Activated CD8-positive, alpha-beta memory T cell treated with anti-CD3 and anti-CD28 coated beads, Interleukin-2, amount 50 U/mL, for 4 hours (primary cell): ENCODE measurements at places on chromosomes 16 and 17.

- no peak for DNase-seq
Observed at GRCh38 chr16:57115514-57116182, 23.3 kb downstream of the CPNE2 start.

DNA sequence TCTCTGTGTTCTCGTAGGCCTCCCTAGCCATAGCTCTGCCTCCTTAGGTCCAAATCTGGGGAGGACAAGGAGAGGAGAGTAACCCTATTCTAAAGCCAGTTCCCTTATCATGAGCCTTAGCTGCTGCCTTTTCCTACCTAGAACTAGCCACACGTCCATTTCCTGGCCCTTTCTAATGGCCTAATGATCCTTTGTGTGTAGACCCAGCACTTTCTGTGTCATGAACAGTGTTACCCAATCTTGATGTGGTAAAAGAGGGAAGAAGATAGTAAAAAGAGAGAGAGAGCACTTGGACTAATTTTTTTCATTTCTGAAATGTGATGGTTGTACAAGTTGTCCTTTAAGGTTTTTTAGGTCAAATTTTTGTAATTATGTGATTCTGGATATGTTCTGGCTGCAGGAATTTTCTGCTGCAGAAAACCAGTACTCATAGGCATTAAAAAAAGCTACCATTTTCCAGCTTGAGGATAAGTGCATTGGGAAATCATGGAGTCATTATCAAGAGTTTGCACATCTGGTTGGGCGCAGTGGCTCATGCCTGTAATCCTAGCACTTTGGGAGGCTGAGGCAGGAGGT is 18.2 kb downstream of the CASC3 start:
- no peak for DNase-seq

DNA sequence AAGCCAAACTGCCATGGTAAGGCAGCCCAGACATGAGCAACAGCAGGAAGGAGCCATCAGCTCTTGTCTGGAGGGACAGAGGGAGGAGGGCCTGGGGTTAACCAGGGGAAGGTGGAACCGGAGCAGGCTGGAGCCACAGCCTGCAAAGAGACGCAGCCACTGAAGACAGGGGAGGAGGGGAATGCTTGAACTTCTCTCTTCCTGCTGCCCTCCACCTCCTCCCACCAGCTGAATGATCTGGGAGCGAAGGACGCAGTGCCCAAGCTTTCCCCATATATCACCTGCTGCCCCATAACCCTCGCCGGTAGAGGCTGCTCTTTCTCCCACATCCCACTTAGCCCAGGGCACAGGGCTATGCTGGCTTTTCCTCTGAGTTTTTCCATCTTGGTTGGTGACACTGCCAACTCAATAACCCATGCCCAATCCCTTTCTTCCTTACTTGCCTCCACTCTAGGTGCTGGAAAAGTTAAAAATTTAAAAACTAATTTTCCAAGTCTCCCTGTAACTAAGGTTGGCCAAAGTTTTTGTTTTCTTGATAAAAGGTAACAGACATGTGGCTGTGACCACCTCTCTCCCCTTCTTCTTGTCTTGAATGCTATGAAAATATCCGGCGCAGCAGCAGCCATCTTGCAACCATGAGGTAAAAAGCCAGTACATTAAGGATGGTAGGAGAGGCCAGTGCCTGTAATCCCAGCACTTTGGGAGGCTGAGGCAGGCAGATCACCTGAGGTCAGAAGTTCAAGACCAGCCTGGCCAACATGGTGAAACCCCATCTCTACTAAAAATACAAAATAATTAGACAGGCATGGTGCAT is 21.8 kb upstream of the CACNG4 start:
- no peak for DNase-seq

GRCh38 chr16:1053121-1053521 is 19.4 kb upstream of the SSTR5 start:
- no peak for DNase-seq

- DNase-seq, result no peak
Observed at GRCh38 chr17:50884439-50885311, 18.5 kb upstream of the TOB1 start.

DNA sequence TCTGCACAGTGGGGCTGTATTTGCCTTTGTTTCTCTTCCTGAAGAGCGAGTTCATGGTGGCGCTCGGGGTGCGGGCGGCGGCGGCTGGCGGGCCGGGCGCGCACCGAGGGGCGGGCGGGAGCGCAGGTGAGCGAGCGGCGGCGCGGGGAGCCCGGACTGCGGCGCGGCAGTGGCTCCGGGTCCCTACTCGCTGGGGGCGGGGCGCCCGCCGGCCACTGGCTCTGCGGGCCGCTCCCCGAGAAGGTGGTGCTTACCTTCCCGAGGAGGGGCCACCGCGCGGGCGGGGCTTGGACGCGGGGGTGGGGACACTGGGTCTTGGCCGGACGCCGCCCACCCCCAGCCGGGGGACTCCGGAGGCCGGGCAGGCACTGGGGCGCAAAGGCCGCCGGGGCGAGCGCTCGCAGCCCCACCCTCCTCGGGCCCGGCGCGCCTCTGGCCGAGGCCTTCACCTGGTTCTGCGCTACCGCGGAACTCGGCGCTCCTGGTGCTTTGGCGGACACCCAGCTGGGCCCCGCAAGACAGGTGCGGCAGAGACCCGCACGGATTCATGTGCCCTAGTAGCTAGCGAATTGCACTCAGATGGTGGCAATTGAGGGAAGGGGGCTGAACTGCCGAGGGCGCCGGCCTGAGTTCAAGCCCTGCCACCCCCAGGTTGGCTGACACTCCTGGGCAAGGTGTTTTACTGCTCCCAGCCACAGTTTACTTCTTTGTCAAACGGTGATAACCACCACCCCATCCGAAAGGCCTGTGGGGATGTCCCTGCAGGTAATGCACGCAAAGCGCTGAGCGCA is at the start of gene PPL:
Gene PPL (minus strand): TSS at position 158 of the 791 bp plus-strand sequence. CDS start 103 bp downstream, at position 55.
- no peak for DNase-seq

DNA sequence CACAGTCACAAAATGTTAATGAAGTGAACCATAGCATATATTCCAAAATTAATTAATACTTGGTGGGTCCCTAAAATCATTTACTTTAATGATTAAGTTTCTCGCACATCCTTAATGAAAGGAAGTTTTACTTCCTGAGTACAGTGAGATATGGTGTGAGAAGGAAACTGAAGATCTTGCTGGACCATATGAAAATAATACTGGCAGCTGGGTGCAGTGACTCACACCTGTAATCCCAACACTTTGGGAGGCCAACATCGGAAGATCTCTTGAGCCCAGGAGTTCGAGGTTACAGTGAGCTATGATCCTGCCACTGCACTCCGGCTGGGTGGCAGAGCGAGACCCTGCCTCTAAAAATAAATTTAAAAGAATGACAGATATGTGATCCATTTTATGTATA is 62.5 kb downstream of the ABCA8 start:
- DNase-seq, result no peak

- DNase-seq, result no peak
Observed at GRCh38 chr16:17748044-17748719, 277.4 kb upstream of the XYLT1 start.

DNA sequence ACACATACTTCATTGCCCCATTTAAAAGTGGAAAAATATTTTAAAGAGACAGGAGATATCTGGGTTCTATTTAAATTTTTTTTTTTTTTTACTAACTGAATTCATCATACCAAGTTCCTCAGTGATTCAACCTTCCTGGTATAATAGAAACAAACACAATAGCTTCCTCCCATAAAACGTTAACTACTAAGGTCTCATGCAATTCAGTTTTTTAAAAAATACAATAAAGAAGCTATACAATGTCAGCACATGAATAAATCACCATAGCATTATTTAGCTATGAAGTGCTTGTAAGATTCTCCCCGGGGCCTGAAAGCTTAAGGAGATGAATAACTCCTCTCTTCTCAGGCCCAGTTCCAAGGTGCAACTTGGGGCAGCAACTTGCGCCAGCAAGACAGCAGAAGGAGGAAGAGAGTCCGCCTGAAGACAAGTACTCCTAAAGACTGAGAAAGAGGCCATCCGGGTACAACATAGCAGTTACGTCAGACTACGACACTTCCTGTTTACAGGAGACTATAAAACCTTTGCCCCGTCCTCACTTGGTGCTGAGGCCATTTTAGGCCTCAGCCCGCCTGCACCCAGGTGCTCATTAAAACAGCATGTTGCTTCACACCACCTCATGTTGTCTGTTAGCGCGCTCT is 81.5 kb downstream of the MYO1D start:
- no peak for DNase-seq

DNA sequence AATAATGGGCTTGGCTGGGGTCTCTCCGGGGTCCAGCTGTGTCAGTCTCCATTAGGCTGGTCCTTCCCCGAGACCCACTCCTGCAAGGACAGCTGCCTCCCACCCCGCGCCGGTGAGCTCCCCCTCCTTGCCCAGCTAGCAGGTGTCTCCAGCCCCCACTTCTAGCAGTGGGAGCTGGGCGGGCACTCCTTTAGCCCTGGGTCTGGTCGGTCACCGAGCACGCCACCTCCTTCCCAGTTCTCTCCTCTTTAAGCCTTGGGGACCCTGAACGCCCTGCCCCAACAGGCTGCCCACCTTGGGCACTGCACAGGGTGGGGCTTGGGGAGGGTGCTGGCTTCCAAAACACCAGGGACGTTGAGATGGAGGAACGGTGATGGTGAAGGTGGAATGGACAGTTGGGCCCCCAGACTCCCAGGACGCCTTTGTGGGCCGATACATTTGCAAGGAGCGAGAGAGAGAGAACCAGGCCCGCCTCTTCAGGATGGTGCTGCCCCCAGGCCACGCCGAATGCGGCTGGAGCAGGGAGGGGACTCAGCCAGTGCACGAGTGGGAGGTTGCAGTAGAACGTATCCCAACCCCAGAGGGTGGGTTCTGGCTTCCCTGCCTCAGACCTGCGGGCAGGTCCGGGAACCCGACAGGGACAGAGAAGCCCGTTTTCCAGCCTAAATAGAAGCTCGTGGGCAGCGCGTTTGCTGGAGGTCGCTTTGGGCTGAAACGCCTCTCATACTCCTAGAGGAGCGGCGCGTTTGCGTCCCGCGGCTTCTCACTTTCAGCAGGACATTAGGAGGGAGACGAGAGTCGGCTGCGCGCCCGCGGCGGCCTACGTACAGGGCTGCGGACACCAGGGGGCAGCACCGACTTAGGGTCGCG is 10.7 kb downstream of the TBX2 start:
- DNase-seq, result peak; percentile 79

DNA sequence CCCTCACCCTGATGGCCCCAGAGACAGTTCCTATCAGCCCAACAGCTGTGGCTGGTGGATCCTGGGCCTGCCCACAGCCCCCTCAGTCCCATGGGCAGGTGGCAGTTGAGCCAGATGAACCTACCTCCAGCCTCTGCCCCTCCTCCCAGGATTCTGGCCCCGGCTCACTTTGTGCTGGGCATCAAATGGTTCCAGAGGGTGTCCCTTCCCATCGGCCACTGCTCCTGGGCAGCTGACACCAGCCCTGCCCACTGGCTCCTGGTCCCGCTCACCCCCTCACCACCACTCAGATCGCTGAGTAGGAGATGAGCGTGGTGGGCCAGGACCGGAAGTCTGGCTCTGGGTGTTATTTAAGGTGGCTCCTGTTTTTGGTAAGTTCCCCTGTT is 2.0 kb downstream of the TTYH2 start:
- DNase-seq, result no peak

DNA sequence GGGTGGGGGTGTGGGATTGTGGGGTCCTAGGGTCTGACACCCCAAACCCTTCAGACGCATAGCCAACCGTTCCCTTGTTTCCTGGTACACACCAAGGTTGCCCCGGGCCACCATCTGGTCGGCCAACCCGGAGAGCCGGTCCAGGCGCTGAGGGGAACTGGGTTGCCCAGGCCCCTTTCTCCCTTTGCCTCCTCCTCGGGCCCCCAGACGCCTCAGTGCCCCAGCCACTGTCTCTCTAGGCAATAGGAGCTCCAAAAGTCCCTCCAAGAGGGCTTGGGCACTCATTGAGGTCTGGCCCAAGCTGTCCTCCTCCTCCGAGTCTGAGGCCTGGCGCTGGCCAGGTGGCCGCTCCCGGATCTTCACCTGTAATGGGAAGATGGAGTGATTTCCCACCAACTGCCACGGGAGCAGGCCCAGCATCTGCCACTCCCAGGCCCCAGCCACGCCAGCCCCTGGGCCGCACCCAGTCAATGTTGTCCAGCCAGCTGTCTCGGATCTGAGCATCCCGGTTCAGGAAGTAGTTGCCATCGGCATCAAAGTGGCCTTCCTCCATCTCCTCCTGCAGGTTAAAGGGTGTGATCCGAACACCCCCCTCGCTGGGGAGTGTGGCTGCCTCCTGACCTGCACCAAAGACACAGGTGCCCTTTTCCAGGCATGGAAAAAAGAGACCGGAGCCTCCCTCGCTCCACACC is 1.5 kb downstream of the CD2BP2 start:
- DNase-seq, result no peak

DNA sequence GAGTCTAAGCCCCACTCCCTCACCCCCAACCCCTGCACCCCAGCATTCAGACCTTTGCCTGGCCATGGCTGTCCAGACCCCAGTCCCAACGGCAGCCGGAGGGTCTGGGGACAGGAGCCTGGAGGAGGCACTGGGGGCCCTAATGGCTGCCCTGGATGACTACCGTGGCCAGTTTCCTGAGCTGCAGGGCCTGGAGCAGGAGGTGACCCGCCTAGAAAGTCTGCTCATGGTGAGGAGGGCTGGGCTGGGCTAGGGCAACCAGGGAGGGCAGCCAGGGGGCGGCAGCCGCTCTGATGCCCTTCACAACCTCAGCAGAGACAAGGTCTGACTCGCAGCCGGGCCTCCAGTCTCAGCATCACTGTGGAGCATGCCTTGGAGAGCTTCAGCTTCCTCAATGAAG is 14.4 kb downstream of the RIPOR1 start:
- no peak for DNase-seq

DNA sequence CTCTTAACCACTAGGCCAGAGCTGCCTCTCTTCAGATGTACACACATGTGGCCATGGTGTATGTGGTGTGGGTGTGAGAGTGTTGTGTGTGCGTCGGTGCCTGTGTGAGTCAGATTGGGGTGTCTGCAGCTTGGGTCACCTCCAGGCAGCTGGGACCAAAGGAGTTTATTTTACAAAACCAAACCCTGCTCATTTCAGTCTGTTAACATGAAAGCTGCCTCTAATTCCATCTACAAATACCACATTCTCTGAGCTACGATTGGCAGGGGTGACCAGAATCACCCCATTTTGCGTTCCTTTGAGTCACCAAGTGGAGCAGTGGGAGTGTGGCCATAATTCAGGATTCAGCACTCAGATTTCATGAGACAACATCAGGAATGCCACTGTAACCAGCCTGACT is 105.3 kb downstream of the IRX5 start:
- no peak for DNase-seq

GRCh38 chr17:45218895-45219661 is 2.6 kb upstream of the FMNL1 start:
- peak; percentile 91 for DNase-seq

DNA sequence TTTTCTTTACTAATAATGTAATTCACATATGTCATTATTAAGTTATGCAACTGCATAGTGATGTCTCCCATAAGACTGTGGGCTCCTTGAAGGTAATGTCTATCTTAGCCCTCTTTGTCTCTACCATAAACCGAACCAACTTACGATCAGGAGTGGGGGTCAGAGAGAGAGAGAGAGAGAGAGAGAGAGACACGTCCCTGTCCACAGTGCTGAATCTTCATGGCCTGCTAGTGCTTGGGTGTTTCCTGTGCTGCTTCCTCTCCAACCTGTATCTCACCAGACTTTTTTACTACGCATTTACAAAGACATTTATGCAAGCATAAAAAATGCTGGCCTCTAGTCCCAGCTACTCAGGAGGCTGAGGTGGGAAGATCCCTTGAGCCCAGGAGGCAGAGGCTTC is 52.2 kb upstream of the HAPSTR1 start:
- DNase-seq, result no peak
